ENCODE measurements at places on chromosomes 3 and 15.

DNA sequence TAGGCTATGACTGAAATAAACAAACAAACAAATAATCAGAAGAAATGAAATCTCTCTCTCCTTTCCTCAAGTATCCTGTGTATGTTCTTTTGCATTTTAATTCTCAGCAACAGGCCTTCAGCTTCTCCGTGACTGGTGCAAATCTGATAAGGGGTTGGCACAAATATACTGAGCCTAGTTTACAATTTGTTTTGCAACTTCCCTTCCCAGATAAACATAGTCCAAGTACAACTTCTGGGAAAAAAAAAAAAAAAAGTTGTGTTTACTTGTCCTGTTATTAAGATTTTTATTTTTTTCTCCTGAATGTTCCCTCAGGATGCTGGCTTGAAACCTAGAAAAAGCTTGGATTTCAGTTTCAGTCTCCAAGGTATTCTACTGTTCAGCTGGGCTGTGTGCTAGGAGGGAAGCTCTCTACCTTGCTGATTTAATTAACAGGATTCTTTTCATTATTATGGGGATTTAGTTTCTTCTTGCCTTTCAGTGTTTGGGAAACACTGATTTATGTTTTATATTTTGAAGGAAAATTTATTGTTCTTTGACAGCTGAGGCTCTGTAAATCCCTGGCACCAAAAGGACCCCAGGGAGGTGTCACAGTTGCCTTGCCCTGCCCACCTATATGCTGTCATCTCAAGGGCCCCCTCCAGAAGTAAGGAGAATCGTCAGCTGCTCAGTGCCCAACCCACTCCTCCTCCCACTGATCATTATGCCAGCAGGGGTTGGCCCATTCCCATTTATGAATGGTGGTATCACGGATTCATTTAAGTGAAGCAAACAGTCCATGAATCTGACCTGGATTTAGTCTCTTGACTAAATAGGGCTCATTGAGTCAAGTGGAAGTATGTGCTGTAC is 185.2 kb downstream of the MEIS2 start:
- DNase-seq: peak; percentile 95

GRCh38 chr15:99076555-99077308 is 28.1 kb upstream of the SYNM start:
- DNase-seq: peak; percentile 89

DNA sequence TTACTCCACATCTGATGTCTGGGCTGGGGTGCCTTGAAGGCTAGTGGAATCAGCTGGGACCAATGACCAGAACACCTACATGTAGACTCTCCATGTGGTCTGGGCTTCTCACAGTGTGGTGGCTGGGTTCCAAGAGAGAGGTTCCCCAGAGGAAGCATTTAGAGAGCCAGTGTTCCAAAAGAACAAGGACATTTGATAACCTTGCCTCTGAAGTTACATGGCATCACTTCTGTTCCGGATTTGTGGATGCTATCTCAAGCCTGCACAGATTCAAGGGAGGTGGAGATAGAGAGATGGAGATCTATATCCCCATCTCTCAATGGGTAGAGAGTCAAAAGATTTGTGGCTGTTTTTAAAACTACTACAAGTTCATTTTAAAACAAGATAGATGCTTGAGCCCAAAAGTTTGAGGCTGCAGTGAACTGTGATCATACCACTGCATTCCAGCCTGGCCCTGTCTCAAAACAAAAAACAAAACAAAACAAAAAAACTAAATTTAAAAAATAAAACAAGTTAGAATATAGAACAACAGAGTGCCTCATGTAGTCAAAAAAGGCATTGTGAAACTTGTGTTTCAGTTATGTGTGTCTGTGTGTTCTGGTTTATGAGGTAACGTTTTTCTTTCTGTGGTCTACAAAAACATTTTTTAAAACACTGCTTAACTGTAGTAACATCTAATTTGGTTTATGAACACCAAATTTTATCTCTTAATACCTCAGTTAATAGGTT is 44.8 kb downstream of the PDE8A start:
- peak; percentile 25 for DNase-seq

DNA sequence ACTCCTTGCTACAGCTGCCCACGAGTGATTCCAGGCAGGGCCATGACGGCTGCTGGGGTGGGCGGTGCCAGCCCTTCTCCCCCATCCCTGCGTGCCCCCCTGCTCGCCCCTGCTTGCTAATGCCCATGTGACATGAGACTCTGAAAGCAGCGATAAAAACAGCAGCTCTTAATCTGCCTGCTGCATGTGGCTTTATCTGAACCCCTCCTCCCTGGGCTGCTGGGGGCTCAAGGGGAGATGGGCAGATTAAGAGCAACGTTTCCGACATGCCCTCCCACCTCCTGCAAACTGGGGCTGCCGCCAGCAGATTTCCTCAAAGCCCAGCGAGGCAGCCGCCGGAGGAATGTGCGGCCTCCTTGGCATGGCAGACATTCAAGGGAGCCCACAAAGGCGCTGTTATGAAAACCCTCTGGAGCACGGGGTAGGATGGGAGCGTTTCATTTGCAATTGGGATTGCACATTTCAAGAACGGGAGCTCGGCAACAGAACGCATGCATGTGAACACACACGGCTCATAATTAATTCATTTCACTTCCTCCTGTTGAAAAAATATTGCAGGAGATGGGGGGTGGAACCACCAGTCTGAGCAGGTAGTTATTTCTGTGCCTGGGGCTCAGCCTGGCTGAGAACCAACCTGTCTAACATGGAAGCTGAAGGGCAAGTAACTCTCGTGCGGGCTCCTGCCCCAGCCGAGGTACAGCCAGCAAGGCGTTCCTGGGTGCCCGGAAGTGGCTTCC is 504.2 kb upstream of the PROK2 start:
- peak; percentile 19 for DNase-seq

DNA sequence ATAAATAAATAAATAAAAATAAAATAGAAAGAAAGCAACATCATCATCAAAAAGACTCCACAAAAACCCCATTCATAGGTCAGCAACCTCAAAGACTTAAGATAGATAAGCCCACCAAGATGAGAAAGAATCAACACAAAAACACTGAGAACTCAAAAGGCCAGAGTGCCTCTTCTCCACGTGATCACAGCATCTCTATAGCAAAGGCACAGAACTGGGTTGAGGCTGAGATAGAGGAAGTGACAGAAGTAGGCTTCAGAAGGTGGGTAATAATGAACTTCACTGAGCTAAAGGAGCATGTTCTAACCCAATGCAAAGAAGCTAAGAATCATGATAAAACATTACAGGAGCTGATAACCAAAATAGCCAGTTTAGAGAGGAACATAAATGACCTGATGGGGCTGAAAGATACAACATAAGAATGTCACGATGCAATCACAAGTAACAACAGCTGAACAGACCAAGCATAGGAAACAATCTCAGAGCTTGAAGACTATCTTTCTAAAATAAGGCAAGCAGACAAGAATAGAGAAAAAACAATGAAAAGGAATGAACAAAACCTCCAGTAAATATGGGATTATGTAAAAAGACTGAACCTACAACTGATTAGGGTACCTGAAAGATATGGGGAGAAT is 26.4 kb downstream of the GNB5 start:
- peak; percentile 30 for DNase-seq

DNA sequence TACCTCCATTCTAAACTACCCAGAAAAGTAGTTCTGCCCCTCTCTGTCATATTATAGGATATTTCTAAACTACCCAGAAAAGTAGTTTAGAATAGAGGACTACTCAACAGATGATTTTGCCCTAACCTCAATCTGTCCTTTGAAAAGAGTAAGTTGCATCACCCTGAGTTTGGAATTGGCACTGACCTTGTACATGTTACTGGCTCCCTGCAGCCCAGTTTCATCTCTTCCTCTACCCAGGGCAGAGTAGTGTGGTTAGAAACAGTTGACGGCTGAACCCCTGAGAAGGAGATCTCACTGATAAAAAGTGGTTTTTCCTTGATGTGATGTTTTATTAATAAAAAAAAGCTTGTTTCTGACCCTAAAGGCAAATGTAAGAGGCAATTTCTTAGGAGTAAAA is 340.5 kb upstream of the NECTIN3 start:
- DNase-seq: peak; percentile 12

DNA sequence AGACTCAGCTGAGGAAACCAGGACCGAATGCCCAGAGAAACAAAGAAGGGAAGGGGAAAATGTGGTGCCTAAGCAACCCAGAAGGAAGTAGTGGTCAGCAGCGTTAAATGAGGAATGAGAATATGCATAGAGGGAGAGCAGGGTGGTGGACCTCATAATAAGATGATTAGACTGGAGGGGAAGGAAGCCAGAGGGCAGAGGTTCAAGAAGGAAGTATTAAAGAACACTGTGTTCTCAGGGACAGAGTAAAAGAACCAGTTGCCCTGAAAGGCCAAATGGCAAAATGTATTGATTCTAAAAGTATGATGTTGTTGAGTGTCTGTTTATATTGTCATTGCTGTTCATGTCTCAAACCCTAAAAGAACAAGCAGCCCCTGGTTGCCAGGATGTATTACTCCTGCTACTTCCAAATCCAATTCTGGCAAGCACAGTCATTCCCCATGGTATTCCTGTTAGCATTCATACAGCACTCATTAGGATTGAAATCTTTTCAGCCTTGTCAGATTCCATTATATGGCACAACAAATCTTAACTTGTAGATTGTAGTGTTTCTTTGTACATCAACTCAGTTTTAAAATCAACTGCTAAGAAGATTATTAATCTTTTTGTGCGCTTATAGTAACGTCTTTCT is 23.4 kb downstream of the P2RY1 start:
- no peak for DNase-seq

DNA sequence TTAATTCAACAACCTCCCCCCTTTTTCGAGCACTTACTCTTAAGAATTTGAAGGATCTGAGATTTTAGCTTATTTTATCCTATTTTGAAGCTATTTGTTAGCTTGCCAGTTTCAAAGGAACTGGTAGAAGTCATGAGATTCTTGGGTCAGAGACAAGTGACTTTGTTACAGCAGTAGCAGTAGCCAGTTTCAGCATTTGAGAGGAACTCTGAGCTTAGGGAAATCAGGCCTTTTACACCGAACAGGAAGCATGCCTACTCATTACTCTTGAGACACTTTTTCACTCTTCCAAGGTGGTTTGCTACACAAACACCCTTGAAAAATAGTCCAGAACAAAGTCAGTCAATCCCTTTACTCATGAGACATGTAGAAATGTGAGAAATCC is 24.5 kb upstream of the TM4SF1 start:
- DNase-seq: peak; percentile 59

DNA sequence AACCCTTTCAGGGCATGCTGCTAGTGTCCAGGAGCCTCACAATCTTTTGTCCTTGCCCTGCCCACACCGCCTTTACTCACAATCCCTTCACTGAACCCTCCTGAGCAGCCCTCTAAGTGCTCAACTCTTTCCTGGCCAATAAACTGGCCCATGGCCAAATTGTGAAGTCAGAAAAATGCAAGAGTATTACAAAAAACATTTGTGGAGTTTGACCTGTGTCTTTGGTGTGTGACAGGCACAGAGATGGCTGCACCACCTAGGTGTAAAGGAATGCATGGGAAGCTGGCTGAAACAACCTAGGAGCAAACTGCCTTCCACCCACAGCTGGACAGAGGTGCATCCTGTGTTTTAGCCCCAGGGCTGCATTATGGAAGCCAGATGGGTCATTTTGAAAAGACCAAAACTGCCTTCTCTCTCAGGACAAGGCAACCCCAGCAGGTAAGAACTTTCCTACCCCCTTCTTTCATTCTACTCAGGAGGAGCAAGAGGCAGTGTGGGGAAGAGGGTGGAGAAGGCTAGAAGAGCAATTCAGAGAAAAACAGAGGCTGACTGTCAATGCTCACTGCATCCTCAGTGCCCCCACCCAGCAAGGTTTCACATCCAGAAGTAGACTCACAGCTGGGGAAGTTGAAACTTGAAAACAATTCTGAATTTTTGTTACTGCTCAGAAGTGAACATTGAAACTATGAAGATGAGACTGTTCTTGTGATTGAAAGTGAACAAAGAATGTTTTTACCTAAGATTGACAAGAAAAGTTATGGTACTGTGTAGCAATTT is 78.6 kb downstream of the TRIM42 start:
- no peak for DNase-seq
